Kidney tubule cell (primary cell): ENCODE measurements at places on chromosomes 16 and 17.
A peak's percentile ranks its signal among the peaks of the same experiment; 100 is the strongest.

DNA sequence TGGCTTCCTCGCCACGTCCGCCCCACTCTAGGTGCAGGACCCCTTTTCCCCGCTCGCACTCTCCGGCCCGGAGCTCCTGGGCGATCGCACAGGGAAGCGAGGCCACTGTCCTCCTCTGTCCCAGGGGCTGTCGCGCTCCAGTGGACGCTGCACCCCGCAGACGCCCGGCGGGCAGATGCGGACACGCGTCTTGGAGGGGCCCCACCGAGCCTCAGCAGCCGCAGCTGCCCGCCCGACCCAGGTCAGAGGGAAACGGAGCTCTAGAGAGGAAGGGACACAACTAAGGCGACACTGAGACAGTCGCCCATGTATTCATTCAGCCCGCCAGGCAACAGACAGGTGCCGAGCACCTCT is 726 bp upstream of the SLC13A5 start:
- no peak for DNase-seq

DNA sequence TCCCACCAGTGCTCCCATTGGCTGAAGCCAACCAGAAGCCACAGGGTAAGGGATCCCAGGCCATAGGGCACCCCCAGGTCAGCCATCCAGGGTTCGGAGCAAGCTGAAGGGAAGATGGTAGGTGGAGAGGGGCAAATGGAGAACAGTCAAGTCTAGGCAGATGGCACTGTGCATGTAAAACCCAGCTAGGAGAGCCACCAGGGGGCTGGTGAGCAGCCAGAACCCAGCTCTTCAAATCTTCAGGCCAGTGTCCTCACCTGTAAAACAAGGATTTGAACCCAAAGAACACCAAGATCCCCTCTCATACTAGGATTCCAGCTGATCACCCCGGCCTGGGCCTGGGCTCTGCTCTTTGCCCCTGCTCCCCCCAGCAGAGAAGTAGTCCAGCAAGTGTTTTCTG is 43.5 kb downstream of the GINS3 start:
- DNase-seq, result no peak

GRCh38 chr16:28938721-28939120 is 7.0 kb downstream of the CD19 start:
- DNase-seq, result no peak

- DNase-seq, result no peak
Measured at GRCh38 chr16:30557707-30557956, 542 bp downstream of the ZNF764 start.

GRCh38 chr17:46013502-46014165 is 14.6 kb downstream of the STH start:
- DNase-seq, result no peak

DNA sequence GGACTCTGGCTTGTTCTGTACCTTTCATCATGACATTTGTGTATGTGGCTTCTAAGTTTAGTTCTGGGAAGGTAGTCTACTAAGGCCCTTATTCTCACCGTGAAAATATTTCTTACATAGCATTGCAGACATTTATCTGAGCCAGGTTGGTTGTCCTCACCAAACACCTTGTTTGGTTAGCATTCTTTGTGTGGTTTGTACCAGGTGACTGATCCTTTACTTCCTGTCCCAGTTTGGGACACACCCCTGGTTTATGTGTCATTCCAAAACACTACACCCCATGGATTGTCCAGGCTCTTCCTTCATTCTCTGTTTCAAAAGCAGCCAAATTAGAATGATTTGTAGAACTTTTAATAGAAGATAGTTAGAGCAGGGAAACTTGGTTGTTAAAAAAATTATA is 23.2 kb upstream of the DUSP14 start:
- peak; percentile 71 for DNase-seq

DNA sequence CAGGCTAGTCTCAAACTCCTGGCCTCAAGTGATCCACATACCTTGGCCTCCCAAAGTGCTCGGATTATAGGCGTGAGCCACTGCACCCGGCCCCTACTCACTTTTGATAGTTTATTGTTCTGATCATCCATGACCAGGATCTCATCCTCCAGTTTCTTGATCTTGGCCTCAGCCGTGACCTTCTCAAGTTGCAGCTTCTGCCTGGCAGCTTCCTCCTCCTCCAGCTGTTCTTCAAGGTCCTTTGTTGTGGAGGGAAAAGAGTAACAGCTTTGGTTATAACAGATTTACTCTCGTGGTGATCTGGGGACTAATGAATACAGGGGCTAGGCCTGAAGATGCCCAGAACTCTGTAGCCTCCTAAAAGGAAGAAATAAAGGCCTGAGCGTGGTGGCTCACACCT is 89.9 kb downstream of the NDE1 start:
- DNase-seq, result no peak

GRCh38 chr16:17784073-17784472 is 313.3 kb upstream of the XYLT1 start:
- no peak for DNase-seq

- DNase-seq, result peak; percentile 87
Measured at GRCh38 chr17:81735264-81736102, 23.4 kb downstream of the SLC25A10 start.

DNA sequence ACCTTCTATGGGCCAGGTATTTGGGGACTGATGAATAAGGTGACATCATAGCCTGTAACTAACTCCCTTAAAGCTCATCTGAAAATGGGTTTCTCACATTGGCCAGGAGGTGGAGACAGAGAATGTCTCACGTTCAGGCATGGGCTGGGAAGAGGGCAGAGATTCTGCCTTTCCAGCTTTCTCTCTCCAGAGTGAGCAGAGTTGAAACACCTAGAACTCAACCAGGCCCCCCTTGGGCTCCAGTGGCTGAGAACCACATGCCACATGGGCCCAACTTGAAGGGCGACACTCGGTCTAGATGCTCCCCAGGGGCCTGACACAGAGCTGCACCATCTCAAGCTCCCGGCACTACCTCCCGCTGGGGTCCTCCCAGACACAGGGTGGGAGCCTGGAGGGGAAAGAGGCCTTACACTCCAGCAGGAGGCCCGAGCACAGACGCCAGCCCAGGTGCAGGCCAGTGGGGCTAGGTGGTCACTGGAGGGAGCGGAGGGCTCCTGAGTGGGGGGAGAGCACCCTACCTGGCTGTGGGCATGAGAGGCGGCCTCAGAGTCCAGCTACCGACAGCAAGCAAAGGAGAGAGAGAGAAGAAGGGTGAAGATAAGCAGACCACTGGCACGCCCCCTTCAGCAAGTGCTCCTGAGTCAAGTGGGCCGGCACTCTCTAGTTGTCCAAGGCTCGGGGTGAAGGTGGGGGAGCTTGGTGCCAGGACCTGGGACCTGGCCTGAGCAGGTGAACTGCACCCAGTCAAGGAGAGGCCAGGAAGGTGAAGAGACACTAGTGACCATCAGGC is 55.9 kb downstream of the MYO18A start:
- DNase-seq, result peak; percentile 80

GRCh38 chr17:13522749-13523148 is 79.0 kb downstream of the HS3ST3A1 start:
- no peak for DNase-seq

- DNase-seq, result no peak
Measured at GRCh38 chr17:18851201-18851600, 6.7 kb upstream of the PRPSAP2 start.

GRCh38 chr16:85850344-85850880 is 48.5 kb upstream of the IRF8 start:
- DNase-seq, result no peak

- DNase-seq, result peak; percentile 74
Measured at GRCh38 chr17:38554430-38555350, 51.1 kb downstream of the SRCIN1 start.

DNA sequence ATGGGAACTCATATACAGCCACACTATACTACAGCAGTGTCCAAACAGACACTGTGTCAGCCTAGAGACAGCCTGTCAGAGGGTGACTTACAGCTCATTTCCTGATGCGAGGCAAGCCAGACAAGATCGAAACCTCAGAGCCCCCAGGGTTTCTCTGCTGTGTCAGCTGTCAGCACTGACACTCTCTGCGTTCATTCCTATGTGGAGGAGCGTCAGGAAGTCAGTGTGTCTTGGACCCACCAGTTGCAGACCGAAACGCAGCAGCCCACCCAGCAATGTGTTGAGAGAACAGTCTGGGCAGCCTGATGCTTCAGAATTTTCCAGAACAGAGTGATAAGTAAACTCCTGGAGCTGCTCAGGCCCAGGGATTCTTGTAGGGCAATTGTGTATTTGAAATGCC is 20.6 kb upstream of the MAPT start:
- peak; percentile 9 for DNase-seq

DNA sequence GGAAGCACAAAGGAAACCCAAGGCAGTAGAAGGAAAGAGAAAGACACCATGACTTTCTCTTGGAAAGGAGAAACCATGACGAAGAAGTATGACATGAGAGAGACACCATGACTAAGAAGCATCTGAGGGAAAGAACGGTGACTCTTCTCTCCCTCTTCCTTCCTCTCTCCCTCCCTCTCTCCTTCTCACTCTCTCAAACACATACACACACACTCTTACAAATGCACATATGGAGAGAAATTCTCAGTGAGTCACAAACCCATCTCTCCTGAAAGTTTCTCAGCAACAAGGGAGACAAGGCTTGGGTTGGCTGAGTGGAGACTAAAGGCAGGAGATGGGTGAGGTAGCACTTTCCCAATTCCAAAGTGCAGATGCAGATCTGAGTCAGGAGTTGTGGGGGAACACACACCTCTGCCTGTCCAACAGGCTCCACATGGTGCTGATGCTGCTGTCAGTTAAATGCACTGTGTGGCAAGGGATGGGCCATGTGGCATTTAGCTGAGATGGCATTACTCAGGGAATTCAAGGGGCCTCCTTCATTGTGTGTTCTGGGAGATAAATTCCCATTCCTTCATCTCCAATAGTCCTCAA is 336.7 kb upstream of the C16orf82 start:
- DNase-seq, result no peak

- DNase-seq, result peak; percentile 23
Measured at GRCh38 chr17:82536512-82537201, 17.1 kb downstream of the FOXK2 start.

DNA sequence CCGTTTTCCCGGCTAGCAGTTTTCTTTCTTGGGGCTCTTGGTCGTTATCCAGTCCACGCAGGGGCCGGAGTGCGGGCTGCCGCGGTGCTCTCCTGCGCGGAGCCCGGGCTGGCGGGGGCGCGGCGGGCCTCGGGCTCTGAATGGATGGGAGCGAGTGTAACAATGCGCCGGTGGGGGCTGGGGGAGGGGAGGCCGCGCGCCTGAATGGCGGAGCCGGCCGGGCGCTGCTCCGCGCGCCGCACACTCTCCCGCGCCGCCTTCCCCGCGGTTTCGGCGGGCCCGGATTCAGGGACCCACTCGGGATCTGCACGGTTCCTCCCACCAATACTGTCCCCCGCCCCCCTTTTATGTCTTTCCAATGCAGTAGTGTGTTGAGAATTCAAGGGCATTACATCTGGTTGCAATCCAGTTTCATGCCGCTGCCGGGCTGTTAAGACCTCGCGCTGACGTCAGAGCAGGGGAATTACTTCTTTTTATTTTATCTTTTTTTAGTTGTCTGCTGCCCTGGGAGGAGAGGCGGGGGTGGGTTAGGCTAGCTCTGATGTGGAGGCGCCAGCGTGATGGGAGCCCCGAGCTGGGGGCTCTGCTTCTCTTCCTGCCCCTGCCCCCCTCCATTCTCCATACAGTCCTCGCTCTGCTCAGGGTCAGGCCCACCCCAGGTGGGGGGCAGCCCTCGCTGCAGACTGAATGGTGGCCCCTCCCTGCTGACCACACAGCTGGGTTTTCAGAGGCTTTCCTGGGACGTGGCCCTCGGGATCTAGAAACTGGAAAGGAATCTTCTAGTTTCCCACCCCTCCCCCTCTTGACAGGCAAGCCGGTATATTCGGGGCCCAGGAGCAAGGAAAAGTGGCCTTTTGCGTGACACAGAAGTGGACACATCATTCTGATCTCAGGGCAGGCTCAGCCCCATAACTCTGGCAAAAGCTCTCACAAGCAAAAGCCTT is 1.8 kb downstream of the RAI1 start:
- peak; percentile 59 for DNase-seq
